T-cell (primary cell): ENCODE measurements at places on chromosomes 5 and 9.

DNA sequence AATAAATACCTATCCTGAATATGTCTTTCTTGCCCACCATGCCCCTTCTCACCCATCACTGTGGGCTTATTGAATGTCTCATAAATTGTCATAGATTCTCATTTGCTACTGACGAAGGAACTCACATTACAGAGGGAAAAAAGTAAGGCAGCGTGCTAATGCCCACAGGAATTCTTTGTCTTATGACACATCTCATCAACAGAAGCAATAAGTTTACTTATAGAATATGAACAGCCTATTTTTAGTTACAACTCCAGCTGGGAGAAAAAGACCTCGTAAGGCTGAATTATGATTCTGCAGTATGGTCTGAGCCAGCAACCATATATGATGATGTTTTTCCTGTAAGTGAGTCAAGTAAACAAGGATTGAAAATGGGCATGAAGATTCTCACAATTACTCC lies 22.4 kb upstream of the ATG10 start:
- no peaks in the 10 kb centered on the region for H3K4me1 ChIP-seq
- no peak overlapping the region for H3K27ac ChIP-seq
- H3K36me3 ChIP-seq: no peaks in the 10 kb centered on the region
- H3K27me3 ChIP-seq: no peaks in the 10 kb centered on the region

- H3K36me3 ChIP-seq: no peaks in the 10 kb centered on the region
- H3K4me1 ChIP-seq: no peaks in the 10 kb centered on the region
- H3K4me3 ChIP-seq: no peak overlapping the region
- DNase-seq: no peak
Measured at GRCh38 chr5:67262206-67262605, 65.6 kb upstream of the CD180 start.

DNA sequence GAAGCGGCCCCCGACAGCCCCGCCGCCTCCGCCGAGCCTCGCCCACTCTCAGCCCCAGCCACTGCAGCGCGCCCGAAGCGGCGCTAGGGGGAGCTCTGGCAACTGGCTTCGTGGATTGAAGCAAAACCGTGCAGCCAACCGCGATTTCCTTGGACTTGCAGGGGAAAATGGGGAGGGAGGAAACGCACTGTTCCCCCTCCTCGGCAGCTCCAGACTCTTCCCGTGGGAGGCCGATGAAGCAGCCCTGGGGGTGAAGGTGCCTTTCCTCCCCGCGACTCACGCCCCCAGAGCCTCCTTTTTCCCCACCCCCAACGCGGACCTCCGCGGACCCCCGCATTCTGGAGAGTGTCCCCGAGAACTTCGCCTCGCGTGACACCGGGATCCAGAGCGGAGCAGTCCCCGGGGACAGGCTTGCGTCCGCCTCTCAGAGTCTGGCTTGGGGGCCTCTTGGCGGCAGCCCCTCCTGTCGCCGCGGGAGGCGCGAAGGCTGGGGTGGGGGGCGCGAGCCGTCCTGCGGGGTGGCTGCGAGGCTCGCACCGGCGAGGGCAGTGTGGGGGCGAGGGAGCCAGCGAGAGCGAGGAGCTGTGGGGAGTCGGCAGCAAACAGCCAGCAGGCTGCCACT lies 3.8 kb downstream of the IER5L start:
- H3K4me3 ChIP-seq: peak overlapping the region; percentile 89
- no peaks in the 10 kb centered on the region for H3K4me1 ChIP-seq
- peak; percentile 77 for DNase-seq
- no peaks in the 10 kb centered on the region for H3K27me3 ChIP-seq

- H3K36me3 ChIP-seq: peaks cover 37% of the 10 kb centered on the region
- no peaks in the 10 kb centered on the region for H3K27me3 ChIP-seq
- H3K27ac ChIP-seq: no peak overlapping the region
- peaks cover 16% of the 10 kb centered on the region for H3K4me1 ChIP-seq
- no peak for DNase-seq
Measured at GRCh38 chr9:89323390-89323789, 5.1 kb downstream of the SECISBP2 start.

DNA sequence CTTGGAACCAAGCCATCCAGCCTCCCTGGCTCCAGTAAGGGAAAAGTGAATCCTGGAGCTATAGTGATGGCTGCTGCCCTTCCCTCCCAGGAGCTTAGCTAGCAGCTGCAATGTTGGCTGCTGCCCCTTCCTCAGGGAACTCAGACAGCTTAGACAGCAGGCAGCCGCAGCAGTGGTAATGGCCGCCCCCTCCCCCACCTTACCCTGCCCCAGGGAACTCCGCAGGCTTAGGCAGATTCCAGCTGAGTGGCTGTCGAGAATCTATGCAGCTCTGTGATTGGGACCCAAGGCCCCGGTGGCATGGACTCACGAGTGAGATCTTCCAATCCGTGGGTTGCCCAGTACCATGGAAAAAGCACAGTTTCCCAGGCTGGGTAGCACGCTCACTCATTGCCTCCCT lies 378.6 kb downstream of the NNT start:
- H3K36me3 ChIP-seq: no peaks in the 10 kb centered on the region
- no peak overlapping the region for H3K4me3 ChIP-seq
- no peaks in the 10 kb centered on the region for H3K4me1 ChIP-seq
- no peaks in the 10 kb centered on the region for H3K27me3 ChIP-seq

GRCh38 chr5:174109698-174110260 lies 64.3 kb downstream of the NSG2 start:
- no peaks in the 10 kb centered on the region for H3K4me1 ChIP-seq
- H3K36me3 ChIP-seq: no peaks in the 10 kb centered on the region
- no peak overlapping the region for H3K27ac ChIP-seq
- no peak for DNase-seq
- H3K27me3 ChIP-seq: no peaks in the 10 kb centered on the region

- no peak overlapping the region for H3K4me3 ChIP-seq
- peaks cover 46% of the 10 kb centered on the region for H3K36me3 ChIP-seq
- peaks cover 15% of the 10 kb centered on the region for H3K4me1 ChIP-seq
- no peaks in the 10 kb centered on the region for H3K27me3 ChIP-seq
- DNase-seq: no peak
- no peak overlapping the region for H3K27ac ChIP-seq
Measured at GRCh38 chr9:35695943-35696401, 6.2 kb upstream of the TPM2 start.

GRCh38 chr5:72453246-72453775 lies 53.9 kb downstream of the ZNF366 start:
- no peak for DNase-seq
- H3K27ac ChIP-seq: no peak overlapping the region
- no peak overlapping the region for H3K4me3 ChIP-seq
- H3K36me3 ChIP-seq: no peaks in the 10 kb centered on the region
- H3K27me3 ChIP-seq: no peaks in the 10 kb centered on the region

DNA sequence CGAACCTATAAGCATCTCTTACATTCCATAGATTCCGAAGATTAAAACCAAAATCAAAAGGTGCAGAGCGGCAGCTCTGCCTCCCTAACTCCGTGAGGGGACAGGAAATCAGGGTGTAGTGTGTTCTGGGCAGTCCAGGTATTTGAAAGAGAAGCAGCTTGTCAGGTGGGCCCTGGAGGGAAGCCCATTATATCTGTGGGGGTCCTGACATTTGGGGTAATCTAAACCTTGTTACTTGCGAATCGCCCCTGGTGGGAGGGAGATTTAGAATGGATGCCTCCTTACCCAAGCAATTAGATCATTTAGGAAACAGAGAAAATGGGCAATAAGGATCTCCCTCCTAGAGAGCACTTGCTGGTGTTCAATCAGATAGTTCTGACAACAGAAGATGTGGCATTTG lies 126.9 kb downstream of the EFNA5 start:
- no peaks in the 10 kb centered on the region for H3K36me3 ChIP-seq
- H3K27ac ChIP-seq: no peak overlapping the region
- no peak overlapping the region for H3K4me3 ChIP-seq
- no peaks in the 10 kb centered on the region for H3K27me3 ChIP-seq
- no peak for DNase-seq

- H3K36me3 ChIP-seq: no peaks in the 10 kb centered on the region
- DNase-seq: peak; percentile 38
- H3K4me1 ChIP-seq: peaks cover 34% of the 10 kb centered on the region
- H3K27ac ChIP-seq: peak overlapping the region; percentile 80
- no peaks in the 10 kb centered on the region for H3K27me3 ChIP-seq
Measured at GRCh38 chr5:74630453-74631066, 10.0 kb downstream of the ENC1 start.

- no peak overlapping the region for H3K4me3 ChIP-seq
- H3K27me3 ChIP-seq: no peaks in the 10 kb centered on the region
- no peak for DNase-seq
- no peaks in the 10 kb centered on the region for H3K36me3 ChIP-seq
- H3K27ac ChIP-seq: no peak overlapping the region
- no peaks in the 10 kb centered on the region for H3K4me1 ChIP-seq
Measured at GRCh38 chr9:38057416-38058195, 11.4 kb downstream of the SHB start.

- no peaks in the 10 kb centered on the region for H3K4me1 ChIP-seq
- DNase-seq: no peak
- H3K27me3 ChIP-seq: peaks cover 2% of the 10 kb centered on the region
- H3K27ac ChIP-seq: no peak overlapping the region
- H3K36me3 ChIP-seq: no peaks in the 10 kb centered on the region
Measured at GRCh38 chr5:123132316-123132715, 43.3 kb downstream of the PRDM6 start.

DNA sequence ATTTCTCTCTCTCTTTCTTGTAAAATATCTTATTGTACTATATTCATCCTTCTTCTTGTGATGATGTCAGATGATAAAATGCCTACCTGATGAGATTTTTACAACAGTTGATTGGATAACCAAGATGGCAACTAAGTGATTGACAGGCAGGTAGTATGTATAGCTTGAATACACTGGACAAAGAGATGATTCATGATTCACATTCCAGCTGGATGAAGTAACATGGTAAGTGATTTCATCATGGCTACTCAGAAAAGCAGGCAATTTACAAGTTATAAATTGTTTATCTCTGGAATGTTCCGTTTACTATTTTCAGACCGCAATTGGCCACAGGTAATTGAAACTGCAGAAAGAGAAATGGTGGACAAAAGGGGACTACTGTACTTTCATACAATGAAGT lies 1471.7 kb upstream of the C9orf72 start:
- no peaks in the 10 kb centered on the region for H3K4me1 ChIP-seq
- no peaks in the 10 kb centered on the region for H3K27me3 ChIP-seq
- H3K27ac ChIP-seq: no peak overlapping the region
- H3K4me3 ChIP-seq: no peak overlapping the region

DNA sequence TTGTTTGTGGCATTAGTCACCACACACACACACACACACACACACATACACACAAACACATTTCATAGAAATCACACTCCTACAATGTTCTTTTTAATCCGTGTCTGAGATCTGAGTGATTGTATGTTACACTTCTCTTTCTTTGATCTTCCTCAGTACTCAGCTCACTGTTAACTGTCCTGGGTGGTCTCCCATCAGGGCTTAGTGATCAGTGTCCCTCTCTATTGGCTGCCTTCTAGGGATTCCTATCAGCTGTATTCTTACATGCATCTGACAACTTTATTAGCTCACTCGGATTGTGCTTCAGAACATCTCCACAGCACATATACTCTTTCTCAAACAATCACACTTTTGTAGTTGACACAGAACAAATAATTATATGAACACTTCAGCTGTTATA lies 170.2 kb upstream of the POU5F2 start:
- H3K36me3 ChIP-seq: no peaks in the 10 kb centered on the region
- no peak overlapping the region for H3K27ac ChIP-seq
- no peaks in the 10 kb centered on the region for H3K4me1 ChIP-seq

DNA sequence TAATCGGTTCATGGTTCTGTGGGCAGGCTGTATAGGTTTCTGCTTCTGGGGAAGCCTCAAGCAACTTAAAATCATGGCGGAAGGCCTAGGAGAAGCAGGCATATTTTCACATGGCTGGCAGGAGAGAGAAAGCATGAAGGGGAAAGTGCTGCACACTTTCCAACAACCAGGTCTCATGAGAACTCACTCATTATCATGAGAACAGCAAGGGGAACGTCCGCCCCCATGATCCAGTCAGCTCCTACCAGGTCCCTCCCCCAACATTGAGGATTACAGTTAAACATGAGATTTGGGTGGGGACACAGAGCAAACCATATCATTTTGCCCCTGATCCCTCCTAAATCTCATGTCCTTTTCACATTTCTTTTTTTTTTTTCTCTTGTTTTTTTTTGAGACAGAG lies 82.1 kb downstream of the EHMT1 start:
- H3K27me3 ChIP-seq: no peaks in the 10 kb centered on the region
- H3K4me1 ChIP-seq: peaks cover 19% of the 10 kb centered on the region
- H3K27ac ChIP-seq: no peak overlapping the region
- H3K4me3 ChIP-seq: no peak overlapping the region
- DNase-seq: no peak

- no peak overlapping the region for H3K27ac ChIP-seq
- H3K4me1 ChIP-seq: peaks cover 13% of the 10 kb centered on the region
- DNase-seq: no peak
- no peak overlapping the region for H3K4me3 ChIP-seq
Measured at GRCh38 chr9:125633116-125633745, 73.8 kb downstream of the MAPKAP1 start.
